ENCODE measurements at places on chromosomes 6 and 20. TPM values are rescaled to one million over a fixed set of nuclear protein-coding genes. Genes with fewer than 3 reads are reported as not detected.

Gene PACSIN1
- total RNA-seq, result 0.57 TPM

Gene ANKRD66
- not detected for total RNA-seq

Gene CCN6
- not detected for total RNA-seq

Gene CFB
- total RNA-seq, result not detected

GRCh38 chr6:13915561-13916229 is 9.1 kb upstream of the RNF182 start:
- DNase-seq, result no peak

- DNase-seq, result no peak
Measured at GRCh38 chr6:55175078-55176049, 1.0 kb downstream of the HCRTR2 start.

GRCh38 chr6:53055873-53056272 is 9.3 kb upstream of the FBXO9 start:
- no peak for DNase-seq

GRCh38 chr6:132471787-132472186 is 41.1 kb downstream of the STX7 start:
- DNase-seq, result no peak

DNA sequence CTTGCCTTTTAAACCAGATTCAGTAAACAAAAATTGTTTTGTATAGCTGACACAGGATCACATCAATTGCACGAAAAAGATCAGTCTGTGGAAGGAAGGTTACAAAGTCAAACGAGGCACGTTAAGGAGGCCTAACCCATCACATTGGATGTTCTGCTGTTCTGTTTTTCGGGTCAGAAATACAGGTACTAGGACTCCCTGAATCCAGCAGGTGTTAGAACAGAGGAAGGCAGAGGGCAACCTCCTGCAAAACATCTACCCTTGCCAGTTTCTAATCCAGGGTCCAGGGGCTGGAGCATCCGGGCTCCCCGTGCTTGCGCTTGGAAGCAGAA is 64.6 kb downstream of the PLG start:
- DNase-seq, result no peak

DNA sequence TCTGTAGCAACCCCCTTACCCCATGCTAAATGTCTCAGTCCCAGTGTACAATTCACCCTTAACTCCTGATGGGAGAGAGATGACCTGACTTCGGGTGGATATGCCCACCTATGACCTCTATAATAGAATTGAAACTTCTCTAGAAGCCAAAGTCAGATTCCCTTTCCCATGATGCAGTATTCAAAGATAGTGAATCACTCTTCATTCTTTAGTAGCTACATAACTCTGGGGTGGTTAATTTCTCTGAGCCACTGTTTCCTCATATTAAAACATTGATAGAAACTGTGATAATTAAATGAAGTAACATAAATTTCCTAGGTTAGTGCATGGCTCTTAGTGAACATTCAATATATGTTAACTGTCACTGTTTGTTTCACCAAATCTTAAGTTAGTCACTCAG is 500.4 kb downstream of the COL12A1 start:
- DNase-seq, result no peak

DNA sequence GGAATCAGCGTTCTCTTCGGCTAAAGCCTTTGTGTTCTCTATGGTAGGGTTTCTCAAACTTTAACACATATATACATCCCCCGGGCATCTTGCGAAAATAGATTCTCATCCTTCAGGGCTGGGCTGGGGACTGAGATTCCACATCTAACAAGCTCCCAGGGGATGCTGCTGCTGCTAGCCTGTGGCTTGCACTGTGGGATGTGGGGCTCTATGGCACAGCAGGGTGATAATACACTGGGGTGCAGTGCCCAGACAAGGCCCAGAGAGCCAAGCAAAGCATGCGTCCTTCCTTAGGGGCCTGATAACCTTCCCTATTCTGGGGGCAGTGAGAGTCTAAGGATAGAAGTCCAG is 102.0 kb downstream of the LAMP5 start:
- DNase-seq, result no peak
